Activated T-helper 17 cell treated with anti-CD3 and anti-CD28 coated beads, Interleukin-2, amount 50 U/mL, for 72 hours (primary cell): ENCODE measurements at places on chromosomes 1 and 21.

GRCh38 chr1:12465126-12465525, 152.9 kb downstream of the DHRS3 start:
- H3K27ac ChIP-seq, result no peak overlapping the region
- no peak for ATAC-seq
- peaks cover 20% of the 10 kb centered on the region for H3K4me1 ChIP-seq
- H3K27me3 ChIP-seq, result no peaks in the 10 kb centered on the region
- H3K36me3 ChIP-seq, result peaks cover 63% of the 10 kb centered on the region

GRCh38 chr1:94797291-94797690, 22.9 kb upstream of the SLC44A3 start:
- H3K36me3 ChIP-seq, result no peaks in the 10 kb centered on the region
- H3K4me3 ChIP-seq, result no peak overlapping the region
- ATAC-seq, result no peak

GRCh38 chr1:221832617-221833016, 90.7 kb upstream of the DUSP10 start:
- no peak overlapping the region for H3K4me3 ChIP-seq
- H3K27ac ChIP-seq, result no peak overlapping the region
- ATAC-seq, result no peak
- H3K36me3 ChIP-seq, result no peaks in the 10 kb centered on the region
- H3K27me3 ChIP-seq, result peaks cover 7% of the 10 kb centered on the region

DNA sequence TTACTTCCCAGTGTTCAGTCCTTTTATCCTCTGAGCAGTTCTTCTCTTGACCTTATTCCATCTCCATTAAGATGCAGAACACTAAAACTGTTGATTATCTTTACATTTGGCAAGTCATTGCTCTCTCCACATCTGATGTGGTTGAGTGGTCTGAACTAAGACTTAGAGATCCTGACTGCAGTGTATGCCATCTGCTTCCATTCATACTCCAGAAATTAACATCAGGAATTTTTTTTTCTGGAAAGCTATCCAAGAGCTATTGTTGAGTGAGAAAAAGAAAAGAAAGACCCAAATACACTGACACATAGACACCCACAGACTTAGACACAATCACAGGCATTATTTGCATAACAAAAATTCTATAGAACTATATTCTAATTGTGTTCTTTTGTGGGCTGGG, 3.7 kb upstream of the TRIM62 start:
- H3K4me3 ChIP-seq, result no peak overlapping the region
- H3K27me3 ChIP-seq, result peaks cover 3% of the 10 kb centered on the region
- peaks cover 7% of the 10 kb centered on the region for H3K4me1 ChIP-seq
- H3K36me3 ChIP-seq, result no peaks in the 10 kb centered on the region

DNA sequence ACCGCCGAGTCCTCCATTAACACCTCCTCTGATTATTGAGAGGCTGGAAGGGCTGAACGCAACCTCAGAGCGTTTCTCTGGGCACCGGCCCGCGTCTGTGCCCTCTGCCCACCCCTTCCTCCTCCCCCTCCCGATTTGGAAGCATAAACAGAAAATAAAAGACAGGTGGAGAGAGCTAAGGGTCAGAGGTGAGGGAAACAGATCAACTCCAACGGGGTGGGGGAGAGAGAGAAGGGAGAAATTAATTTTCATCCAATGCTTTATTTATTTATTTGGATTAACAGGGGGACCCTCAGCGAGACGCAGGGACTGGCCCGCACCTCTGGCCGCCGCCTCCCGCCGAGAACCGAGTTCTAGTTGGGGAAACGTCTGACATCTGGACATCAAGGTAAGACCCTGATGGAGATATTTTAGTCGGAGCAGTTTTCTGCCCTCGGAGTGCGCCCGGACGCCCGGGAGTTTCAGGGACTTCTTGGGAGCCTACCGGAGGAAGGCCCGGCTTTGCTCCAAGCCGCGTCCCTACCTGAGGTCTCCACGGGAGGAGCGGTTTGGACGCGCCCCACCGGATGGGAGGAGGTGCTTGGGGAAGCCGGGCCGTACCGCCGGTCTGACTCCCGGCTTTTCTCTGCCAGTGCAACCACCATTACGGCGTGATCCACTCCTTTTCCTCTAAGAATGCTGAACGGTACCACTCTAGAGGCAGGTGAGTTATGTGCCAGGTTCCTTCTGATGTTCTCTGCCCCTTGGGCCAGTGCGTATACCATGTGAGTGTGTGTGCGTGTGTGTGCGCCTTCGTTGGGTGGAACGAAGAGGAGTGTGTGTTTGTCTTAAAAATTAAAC, 5.1 kb upstream of the LHX9 start:
- H3K36me3 ChIP-seq, result peaks cover 10% of the 10 kb centered on the region
- peak overlapping the region; percentile 66 for H3K4me3 ChIP-seq
- no peak overlapping the region for H3K27ac ChIP-seq
- H3K27me3 ChIP-seq, result peaks cover 91% of the 10 kb centered on the region
- H3K4me1 ChIP-seq, result peaks cover 25% of the 10 kb centered on the region

GRCh38 chr21:42363312-42363711, 3.0 kb downstream of the TFF1 start:
- H3K4me1 ChIP-seq, result peaks cover 4% of the 10 kb centered on the region
- no peaks in the 10 kb centered on the region for H3K36me3 ChIP-seq
- H3K27ac ChIP-seq, result no peak overlapping the region
- ATAC-seq, result no peak
- peaks cover 3% of the 10 kb centered on the region for H3K27me3 ChIP-seq

GRCh38 chr1:86227026-86227425, 70.5 kb upstream of the COL24A1 start:
- no peak overlapping the region for H3K27ac ChIP-seq
- H3K4me3 ChIP-seq, result no peak overlapping the region
- no peak for ATAC-seq

- H3K27ac ChIP-seq, result no peak overlapping the region
- no peak overlapping the region for H3K4me3 ChIP-seq
- peaks cover 6% of the 10 kb centered on the region for H3K27me3 ChIP-seq
- no peaks in the 10 kb centered on the region for H3K4me1 ChIP-seq
- H3K36me3 ChIP-seq, result no peaks in the 10 kb centered on the region
Measured at GRCh38 chr1:87685311-87686135, 356.8 kb downstream of the LMO4 start.

GRCh38 chr1:21657456-21658190, 11.5 kb downstream of the RAP1GAP start:
- H3K27me3 ChIP-seq, result peaks cover 7% of the 10 kb centered on the region
- ATAC-seq, result no peak
- H3K4me1 ChIP-seq, result peaks cover 5% of the 10 kb centered on the region
- no peaks in the 10 kb centered on the region for H3K36me3 ChIP-seq
- no peak overlapping the region for H3K27ac ChIP-seq

DNA sequence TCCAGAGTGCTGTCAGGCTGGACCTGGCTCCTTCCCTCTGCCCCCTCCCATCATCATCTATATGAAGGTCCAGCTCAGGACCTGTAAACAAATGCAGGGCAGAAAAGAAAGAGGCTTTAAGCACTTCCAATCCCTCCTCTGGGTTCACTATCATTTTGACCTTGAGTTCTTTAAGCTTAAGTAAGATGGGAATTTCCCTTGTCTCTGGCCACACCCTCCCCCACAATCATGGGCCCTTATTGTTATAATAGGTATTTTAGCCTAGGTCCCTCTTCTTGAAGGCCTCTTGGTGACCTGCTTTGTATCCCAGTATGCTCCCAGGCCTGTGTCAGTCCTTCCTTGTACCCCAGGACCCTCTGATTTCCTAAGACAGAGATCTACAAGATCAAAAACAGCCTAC, 45.1 kb upstream of the EPS15 start:
- H3K4me1 ChIP-seq, result peaks cover 6% of the 10 kb centered on the region
- peak; percentile 71 for ATAC-seq
- no peak overlapping the region for H3K4me3 ChIP-seq
- H3K27ac ChIP-seq, result no peak overlapping the region
- H3K27me3 ChIP-seq, result no peaks in the 10 kb centered on the region
- no peaks in the 10 kb centered on the region for H3K36me3 ChIP-seq

- no peak overlapping the region for H3K4me3 ChIP-seq
- H3K27me3 ChIP-seq, result no peaks in the 10 kb centered on the region
Measured at GRCh38 chr1:245987997-245988392, 519.1 kb downstream of the SMYD3 start.

DNA sequence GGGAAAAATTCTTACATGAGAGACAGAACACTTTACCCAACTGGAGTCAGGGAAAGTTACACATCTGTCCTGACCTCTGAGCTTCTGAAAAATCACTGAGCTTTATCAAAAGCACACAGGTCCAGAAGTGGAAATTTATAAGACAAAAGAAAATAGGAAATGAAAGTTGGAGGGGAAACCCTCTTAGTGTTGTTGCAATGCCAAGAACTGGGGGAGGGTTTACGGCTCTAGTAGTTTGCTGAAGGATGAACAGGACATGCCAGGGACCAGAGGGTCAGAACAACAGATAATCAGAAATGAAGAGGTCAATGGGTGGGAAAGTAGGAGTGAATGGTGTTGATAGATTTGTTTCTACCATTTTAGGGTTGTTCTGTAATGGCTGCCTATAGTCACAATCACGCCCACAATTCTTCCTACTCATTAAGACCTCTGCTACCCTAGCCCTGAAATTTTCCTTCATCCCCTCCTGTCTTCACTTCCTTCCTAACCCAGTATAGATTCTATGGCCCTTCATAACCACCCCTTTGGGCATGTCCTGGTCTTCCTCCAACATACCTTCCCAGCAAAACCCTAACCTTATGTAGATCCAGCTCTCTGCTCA, 30.3 kb upstream of the FMOD start:
- H3K27ac ChIP-seq, result no peak overlapping the region
- ATAC-seq, result no peak
- H3K27me3 ChIP-seq, result peaks cover 29% of the 10 kb centered on the region
- no peaks in the 10 kb centered on the region for H3K4me1 ChIP-seq
- no peaks in the 10 kb centered on the region for H3K36me3 ChIP-seq

GRCh38 chr1:229130028-229130668, 140.8 kb upstream of the RAB4A start:
- no peaks in the 10 kb centered on the region for H3K36me3 ChIP-seq
- H3K4me1 ChIP-seq, result peaks cover 41% of the 10 kb centered on the region
- H3K4me3 ChIP-seq, result peak overlapping the region; percentile 1
- no peaks in the 10 kb centered on the region for H3K27me3 ChIP-seq
- H3K27ac ChIP-seq, result no peak overlapping the region
- ATAC-seq, result peak; percentile 11

- H3K27ac ChIP-seq, result no peak overlapping the region
- no peaks in the 10 kb centered on the region for H3K36me3 ChIP-seq
- peaks cover 35% of the 10 kb centered on the region for H3K27me3 ChIP-seq
- ATAC-seq, result no peak
Measured at GRCh38 chr21:31911138-31911907, 38.5 kb downstream of the HUNK start.

- H3K27ac ChIP-seq, result no peak overlapping the region
- H3K4me3 ChIP-seq, result no peak overlapping the region
- H3K36me3 ChIP-seq, result no peaks in the 10 kb centered on the region
- H3K4me1 ChIP-seq, result peaks cover 8% of the 10 kb centered on the region
- ATAC-seq, result no peak
Measured at GRCh38 chr1:91919962-91920361, 29.2 kb upstream of the BRDT start.

DNA sequence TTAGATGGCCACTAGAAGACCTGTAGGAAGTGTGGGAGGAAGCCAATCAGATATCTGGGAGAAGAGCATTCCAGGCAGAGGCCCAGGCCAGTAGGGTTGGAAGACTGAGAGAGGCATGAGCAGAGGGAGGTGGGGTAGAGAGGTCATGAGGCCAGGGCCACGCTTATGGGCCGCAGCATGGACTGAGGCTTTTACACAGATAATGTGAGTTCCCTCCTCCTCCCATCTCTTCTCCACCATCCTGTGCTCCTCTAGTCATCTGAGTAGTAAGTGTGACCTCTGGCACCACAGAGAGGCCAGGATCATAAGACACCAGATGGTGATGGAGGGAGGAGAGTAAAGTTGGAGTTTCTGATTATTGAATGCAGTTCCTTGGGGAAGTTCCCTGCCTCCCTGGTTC, 17.1 kb downstream of the TTC22 start:
- no peaks in the 10 kb centered on the region for H3K27me3 ChIP-seq
- ATAC-seq, result no peak
- H3K36me3 ChIP-seq, result peaks cover 17% of the 10 kb centered on the region

- peak; percentile 86 for ATAC-seq
- H3K4me1 ChIP-seq, result peaks cover 27% of the 10 kb centered on the region
- no peaks in the 10 kb centered on the region for H3K27me3 ChIP-seq
- peaks cover 51% of the 10 kb centered on the region for H3K36me3 ChIP-seq
Measured at GRCh38 chr1:35431173-35431599, 126.0 kb downstream of the KIAA0319L start.

DNA sequence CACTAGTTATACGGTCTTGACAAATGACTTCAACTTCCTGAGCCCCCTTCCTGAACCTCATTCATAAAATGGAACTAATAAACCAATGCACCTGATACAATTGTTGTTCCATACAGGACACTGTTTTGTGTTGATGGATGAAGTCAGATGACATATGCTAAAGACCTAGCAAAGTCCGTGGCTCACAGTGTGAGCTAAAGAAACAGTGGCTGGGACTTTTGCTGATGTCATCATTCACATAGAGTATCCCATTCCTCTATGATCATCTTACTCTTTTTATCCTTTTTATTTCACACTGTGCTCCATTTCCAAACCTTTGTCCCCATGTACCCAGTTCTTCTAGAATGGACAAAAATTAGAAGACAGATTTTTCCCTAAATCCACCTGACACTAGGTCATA, 83.7 kb upstream of the KAZN start:
- H3K27ac ChIP-seq, result no peak overlapping the region
- H3K36me3 ChIP-seq, result no peaks in the 10 kb centered on the region
- no peak for ATAC-seq
- H3K27me3 ChIP-seq, result peaks cover 10% of the 10 kb centered on the region

DNA sequence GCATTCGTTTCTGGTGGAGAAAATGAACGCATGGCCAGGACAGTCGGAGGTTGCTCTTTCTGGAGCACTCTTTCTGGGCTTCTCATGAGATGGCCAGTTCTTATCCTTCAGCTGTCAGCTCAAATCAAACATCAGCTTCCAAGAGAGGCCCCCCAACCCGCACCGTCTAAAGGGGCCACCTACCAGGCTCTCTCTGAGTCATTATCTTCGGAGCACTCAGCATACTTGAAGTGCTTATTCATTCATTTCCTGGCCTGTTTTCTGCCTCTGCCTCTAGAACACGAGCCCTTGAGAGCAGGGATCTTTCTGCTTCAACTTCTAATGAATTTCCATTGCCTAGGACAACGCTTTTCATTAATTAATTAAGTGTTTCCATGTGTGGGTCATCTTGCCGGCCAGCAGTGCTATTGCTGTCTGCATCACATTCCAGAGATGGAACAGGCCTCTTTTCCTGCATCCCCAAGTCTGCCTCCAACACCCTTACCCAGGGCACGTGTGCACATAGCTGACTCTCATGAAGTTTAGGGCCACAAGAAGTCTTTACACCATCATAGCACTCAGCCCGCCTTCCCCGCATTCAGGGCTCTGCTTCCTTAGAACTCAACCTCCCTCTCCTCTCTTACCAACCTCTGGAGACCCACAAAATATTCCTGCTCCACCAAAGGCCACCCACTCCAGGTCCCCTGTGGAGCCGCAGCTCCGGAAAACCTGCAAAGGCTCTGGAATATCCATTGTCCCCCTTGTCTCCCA, 52.1 kb upstream of the LAPTM5 start:
- H3K4me3 ChIP-seq, result no peak overlapping the region
- no peak overlapping the region for H3K27ac ChIP-seq
- ATAC-seq, result no peak
- H3K4me1 ChIP-seq, result no peaks in the 10 kb centered on the region
